ENCODE measurements at places on chromosomes 1 and 21. TPM values are rescaled to one million over a fixed set of nuclear protein-coding genes. Genes with fewer than 3 reads are reported as not detected.

DNA sequence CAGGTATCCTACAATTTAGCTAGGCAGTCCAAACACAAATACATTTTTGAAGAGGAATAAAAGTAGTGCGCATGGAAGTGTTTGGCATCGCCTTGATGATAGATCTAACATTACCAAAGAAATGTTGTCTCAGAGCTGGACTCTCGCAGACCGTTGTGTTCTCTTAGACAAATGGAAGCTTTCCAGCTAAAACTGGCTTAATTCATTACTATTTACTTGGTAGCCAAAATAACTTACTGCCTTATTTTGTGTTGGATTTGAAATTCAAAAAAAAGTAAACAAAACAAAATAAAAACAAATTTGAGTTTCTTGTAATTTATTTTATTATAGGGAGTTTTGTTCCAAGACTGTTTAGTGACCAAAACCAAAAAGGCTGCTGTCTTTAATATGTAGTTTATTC is 51.6 kb downstream of the PDE4B start:
- DNase-seq = peak; percentile 22
- no peak overlapping the region for H3K27ac ChIP-seq
- no peaks in the 10 kb centered on the region for H3K27me3 ChIP-seq
- H3K36me3 ChIP-seq = no peaks in the 10 kb centered on the region
- H3K4me1 ChIP-seq = no peaks in the 10 kb centered on the region

DNA sequence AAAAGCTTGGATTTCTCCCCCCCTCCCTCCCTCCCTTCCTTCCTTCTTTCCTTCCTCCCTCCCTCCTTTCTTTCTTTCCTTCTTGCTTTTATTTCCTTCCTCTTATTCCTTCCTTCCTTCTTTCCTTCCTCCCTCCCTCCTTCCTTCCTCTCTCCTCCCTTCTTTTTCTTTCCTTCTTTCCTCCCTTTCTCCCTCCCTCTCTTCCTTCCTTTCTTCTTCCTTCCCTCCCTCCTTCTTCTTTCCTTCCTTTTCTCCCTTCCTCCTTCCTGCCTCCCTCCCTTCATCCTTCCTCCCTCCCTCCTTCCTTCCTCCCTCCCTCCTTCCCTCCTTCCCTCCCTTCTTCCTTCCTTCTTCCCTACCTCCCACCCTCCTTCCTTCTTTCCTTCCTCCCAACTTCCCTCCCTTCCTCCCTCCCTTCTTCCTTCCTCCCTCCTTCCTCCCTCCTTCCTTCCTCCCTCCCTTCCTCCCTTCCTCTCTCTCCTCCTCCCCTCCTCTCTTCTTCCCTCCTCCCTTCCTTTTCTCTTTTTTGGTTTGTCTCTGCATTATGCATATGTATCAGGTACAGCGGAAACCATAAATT is 22.8 kb downstream of the WDR64 start:
- DNase-seq = no peak
- no peaks in the 10 kb centered on the region for H3K4me1 ChIP-seq
- H3K36me3 ChIP-seq = no peaks in the 10 kb centered on the region
- H3K27ac ChIP-seq = no peak overlapping the region
- H3K27me3 ChIP-seq = no peaks in the 10 kb centered on the region

GRCh38 chr1:53412285-53413174 is 46.7 kb upstream of the DMRTB1 start:
- DNase-seq = no peak
- no peak overlapping the region for H3K27ac ChIP-seq
- no peak overlapping the region for H3K4me3 ChIP-seq
- H3K27me3 ChIP-seq = peaks cover 34% of the 10 kb centered on the region

- H3K4me3 ChIP-seq = no peak overlapping the region
- peak overlapping the region; percentile 13 for H3K27ac ChIP-seq
- H3K4me1 ChIP-seq = peaks cover 28% of the 10 kb centered on the region
- peaks cover 7% of the 10 kb centered on the region for H3K36me3 ChIP-seq
- DNase-seq = peak; percentile 35
Observed at GRCh38 chr1:25765923-25766589, 33.9 kb upstream of the SELENON start.

- DNase-seq = no peak
- peaks cover 10% of the 10 kb centered on the region for H3K36me3 ChIP-seq
Observed at GRCh38 chr1:94935034-94935433, 8.1 kb upstream of the CNN3 start.

GRCh38 chr21:44603911-44604310 is 3.5 kb downstream of the KRTAP10-7 start:
- peaks cover 3% of the 10 kb centered on the region for H3K4me1 ChIP-seq
- H3K4me3 ChIP-seq = no peak overlapping the region
- no peaks in the 10 kb centered on the region for H3K36me3 ChIP-seq
- peaks cover 6% of the 10 kb centered on the region for H3K27me3 ChIP-seq
- H3K27ac ChIP-seq = no peak overlapping the region

DNA sequence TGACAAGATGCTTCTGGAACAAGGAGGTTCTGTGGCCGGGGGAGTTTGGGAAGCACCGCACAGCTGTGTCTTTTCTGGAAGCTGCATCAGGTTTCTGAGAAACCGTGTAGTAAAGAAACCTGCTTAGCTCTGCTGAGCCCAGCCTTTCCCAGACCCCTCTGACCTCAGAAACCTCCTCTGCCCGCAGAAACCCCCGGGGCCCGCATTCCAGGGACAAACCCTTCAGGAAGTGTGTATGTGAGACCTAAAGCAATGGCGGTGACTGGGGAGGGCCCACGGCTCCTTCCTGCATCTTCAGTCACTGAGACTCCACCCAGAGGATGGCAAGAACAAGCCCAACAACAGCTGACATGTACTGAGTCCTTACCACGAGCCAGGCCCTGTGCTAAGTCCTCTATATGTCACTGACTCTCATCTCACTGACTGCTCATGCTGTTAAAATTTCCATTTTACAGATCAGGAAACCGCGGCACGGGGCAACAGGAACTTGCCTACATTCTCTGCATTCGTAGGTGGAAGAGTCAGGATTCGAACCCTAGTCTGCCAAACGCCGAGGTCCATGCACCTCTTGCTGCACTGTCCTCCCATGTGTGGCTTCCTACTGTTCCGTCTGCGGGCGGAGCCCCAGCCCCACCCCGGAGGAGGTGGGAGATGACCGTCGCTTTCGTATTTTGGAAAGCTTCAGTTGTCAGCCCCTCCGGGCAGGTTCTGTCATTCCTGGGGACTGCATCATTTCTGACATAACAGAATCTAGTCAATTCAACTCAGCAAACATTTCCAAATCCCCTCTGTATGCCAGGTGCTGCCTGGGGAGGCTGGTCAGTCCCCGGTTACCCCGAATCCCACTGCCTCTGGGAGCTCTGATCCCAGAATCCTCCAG is 73.3 kb upstream of the KLHDC7A start:
- DNase-seq = no peak
- peaks cover 4% of the 10 kb centered on the region for H3K27me3 ChIP-seq
- H3K27ac ChIP-seq = no peak overlapping the region
- no peaks in the 10 kb centered on the region for H3K36me3 ChIP-seq
- H3K4me3 ChIP-seq = no peak overlapping the region

GRCh38 chr1:145845144-145845513 is 301 bp upstream of the NUDT17 start:
- H3K36me3 ChIP-seq = peaks cover 42% of the 10 kb centered on the region
- DNase-seq = peak; percentile 46
- no peaks in the 10 kb centered on the region for H3K27me3 ChIP-seq
- peaks cover 10% of the 10 kb centered on the region for H3K4me1 ChIP-seq
- H3K27ac ChIP-seq = no peak overlapping the region

DNA sequence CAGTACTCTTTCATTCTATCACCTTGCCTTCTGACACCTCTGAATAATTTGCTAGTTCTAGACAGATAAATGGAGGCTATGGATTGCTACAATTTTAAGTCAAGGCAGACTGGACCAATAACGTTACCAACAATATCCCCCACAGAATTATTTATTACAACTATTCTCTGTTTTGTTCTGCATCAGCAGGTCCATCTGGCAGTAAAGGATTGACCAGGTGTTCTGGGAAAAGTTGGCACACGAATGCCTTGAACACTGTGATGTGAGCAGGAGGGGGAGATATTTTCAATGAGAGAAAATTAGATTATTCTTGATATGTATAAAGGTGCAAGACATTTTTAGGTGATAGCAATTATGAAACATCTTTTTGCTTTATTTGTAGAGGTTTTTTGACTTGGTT is 718.8 kb upstream of the TMPRSS15 start:
- H3K36me3 ChIP-seq = no peaks in the 10 kb centered on the region
- H3K27me3 ChIP-seq = no peaks in the 10 kb centered on the region
- DNase-seq = no peak

DNA sequence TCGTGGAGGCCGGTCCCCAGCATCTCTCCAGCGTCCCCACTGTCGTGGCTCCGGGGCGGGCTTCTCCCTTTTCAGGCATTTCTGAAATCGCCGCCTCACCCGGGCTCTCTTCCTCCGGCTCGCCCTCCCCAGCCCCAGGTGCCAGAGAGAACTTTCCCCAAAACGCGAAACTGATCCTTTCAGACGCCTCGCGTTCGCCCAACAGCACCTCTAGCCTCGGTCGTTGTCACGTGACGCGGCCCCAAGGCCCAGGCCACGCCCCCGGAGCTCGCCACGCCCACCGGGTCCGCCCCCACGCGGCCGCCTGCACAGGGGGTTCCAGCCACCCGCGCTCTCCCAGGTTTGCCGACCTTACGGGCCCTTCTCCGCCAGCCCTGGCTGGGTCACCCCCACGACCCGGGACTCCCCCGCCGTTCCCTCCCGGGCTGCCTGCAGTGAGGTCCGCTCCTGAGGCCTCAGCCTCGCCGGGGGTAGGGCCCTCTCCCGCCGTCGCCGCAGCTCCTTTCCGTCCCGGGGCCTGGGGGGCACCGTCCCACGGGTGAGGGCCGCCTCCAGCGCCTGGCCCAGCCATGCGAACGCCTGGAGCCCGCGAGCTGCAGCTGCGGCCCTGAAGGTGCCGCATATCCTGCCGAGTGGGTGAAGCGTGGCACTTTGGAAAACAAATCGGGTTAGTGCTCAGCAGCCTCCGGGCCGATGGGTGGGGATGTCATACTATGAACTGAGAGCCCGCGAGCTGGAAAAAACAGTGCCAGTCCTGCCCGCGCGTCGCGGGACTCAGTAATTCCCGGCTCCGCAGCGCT is 21.0 kb downstream of the H3-3A start:
- peak overlapping the region; percentile 42 for H3K27ac ChIP-seq
- peaks cover 8% of the 10 kb centered on the region for H3K4me1 ChIP-seq
- H3K36me3 ChIP-seq = no peaks in the 10 kb centered on the region
- no peaks in the 10 kb centered on the region for H3K27me3 ChIP-seq
- DNase-seq = peak; percentile 91
- H3K4me3 ChIP-seq = peak overlapping the region; percentile 83

GRCh38 chr1:150562446-150563339 is 13.5 kb downstream of the ADAMTSL4 start:
- peak overlapping the region; percentile 100 for H3K27ac ChIP-seq
- H3K27me3 ChIP-seq = no peaks in the 10 kb centered on the region
- H3K36me3 ChIP-seq = peaks cover 18% of the 10 kb centered on the region

DNA sequence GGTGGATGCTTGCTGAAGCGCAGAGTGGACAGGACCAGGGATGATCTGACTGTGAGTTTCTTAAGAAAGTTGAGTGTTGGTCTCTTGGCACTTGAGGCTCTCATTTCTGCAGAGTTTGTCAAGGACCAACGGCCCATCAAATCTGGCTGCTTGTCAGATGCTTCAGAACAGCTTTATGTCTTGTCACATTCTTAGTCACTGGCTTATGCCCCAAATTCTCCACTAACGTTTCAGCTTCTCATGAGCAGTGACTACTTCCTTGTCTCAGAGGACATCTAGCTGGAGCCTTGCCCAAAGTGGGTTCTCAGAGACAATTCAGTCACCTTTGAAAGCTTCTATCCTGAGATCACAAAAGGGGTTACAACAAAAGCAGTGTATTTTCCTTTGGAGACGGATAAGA is 92.3 kb downstream of the ST6GALNAC5 start:
- H3K27ac ChIP-seq = no peak overlapping the region
- H3K4me3 ChIP-seq = no peak overlapping the region
- H3K27me3 ChIP-seq = no peaks in the 10 kb centered on the region
- no peaks in the 10 kb centered on the region for H3K4me1 ChIP-seq
- no peak for DNase-seq

DNA sequence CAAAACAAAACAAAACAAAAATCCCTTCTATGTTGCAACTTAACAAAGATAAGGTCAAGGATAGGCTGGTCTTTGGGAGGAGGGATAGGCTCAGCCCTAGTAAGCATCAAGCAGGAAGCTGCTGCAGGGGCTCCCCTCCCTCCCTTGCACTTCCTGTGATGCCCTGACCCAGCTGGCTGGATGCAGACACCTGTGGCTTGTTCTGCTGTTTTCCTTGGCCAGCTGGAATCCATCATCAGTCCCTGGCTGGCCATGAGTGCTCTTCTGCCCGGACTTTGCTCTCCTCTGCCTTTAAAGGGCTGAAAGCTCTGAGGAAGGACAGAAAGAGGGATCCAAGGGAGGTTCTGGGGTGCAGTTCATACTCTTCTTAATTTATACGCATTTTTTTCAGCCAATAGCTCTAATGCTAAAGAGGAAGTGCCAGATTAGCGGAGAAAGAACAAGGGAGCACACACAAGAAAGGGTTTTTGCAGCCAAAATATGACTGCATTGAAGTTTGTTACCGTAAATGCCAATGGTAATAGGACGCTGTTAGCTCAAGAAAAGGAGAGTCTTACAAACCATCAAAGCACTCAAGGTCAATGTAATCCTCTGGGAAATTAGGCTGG is 19.9 kb upstream of the UBE2U start:
- no peak overlapping the region for H3K4me3 ChIP-seq
- peaks cover 9% of the 10 kb centered on the region for H3K4me1 ChIP-seq
- no peak overlapping the region for H3K27ac ChIP-seq
- no peaks in the 10 kb centered on the region for H3K27me3 ChIP-seq
- no peaks in the 10 kb centered on the region for H3K36me3 ChIP-seq
- DNase-seq = peak; percentile 61

DNA sequence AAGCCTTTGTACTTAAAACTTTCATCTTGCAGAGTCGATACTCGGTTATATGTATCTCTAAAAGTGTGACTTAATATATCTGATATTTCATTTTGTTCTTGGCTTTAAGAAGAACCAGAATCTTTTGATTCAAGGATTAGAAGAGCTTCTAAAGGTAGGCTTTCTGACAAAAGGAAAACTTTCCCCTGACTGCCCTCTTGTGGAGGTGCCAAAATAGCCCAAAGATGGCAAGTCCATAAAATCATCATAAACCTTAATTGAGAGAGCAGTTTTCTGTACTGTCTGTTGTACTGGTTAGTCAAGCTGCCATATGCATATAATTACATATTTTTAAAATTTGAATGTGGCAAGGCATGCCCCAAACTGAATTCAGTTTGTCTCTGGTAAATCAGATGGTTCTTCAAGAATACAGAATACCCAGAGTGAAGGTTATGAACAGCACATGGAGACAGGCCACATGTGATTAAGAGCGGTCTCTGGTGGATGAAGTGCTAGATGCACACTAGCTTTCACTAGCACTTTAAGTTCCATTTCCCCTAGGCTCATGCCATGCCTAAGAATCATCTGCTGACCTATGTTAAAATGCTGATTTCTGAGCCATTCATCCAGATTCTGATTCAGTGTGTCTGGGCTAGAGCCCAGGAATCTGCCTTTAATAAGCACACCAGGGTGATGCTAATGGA is 27.7 kb upstream of the ELAVL4 start:
- H3K27me3 ChIP-seq = no peaks in the 10 kb centered on the region
- no peak overlapping the region for H3K4me3 ChIP-seq
- no peaks in the 10 kb centered on the region for H3K4me1 ChIP-seq
- no peak overlapping the region for H3K27ac ChIP-seq
- no peak for DNase-seq

GRCh38 chr1:230138561-230139239 is 71.7 kb downstream of the GALNT2 start:
- no peak overlapping the region for H3K27ac ChIP-seq
- DNase-seq = no peak
- no peaks in the 10 kb centered on the region for H3K27me3 ChIP-seq

- H3K27me3 ChIP-seq = no peaks in the 10 kb centered on the region
- no peak overlapping the region for H3K4me3 ChIP-seq
- H3K4me1 ChIP-seq = peaks cover 14% of the 10 kb centered on the region
- no peaks in the 10 kb centered on the region for H3K36me3 ChIP-seq
- peak; percentile 26 for DNase-seq
Observed at GRCh38 chr1:59156526-59157199, 140.2 kb upstream of the FGGY start.

Gene HS2ST1
- 12.4 TPM for total RNA-seq

Gene KPNA6
- total RNA-seq = 24.4 TPM

Gene AXDND1
- total RNA-seq = 0.13 TPM

Gene KIF2C
- total RNA-seq = 9.2 TPM

Data from muscle of leg (tissue), 16 donors.